ENCODE measurements at places on chromosomes 4 and X.

DNA sequence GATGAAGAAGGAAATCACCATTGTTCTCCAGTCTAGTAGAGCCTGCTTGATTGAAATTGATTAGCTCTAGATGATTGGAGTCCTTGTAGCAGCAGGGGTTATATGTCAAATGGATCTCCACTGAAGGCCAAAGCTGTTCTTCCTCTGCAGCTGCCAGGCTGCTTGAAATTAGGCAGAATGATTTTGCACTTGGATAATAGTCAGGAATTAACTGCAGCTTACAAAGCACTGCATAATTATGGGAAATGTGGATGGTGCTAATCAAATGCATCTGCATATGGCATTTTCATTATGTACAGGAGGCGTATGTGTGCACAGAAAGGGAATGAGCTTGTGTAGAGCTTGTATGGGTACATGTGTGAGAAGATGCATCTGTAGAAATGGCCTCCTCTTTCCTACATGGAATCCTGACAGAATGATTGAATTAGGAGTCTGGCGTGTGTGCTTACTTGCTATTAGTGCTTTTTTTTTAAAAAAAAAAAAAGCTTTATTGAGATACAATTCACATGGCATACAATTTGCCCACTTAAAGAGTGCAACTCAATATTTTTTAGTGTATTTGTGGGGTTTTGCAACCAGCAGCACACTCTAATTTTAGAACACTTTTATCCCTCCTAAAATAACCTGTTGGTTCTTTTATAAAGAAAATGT lies 65.9 kb downstream of the TMEM131L start:
- DNase-seq: no peak

- peak; percentile 56 for DNase-seq
These were observed 21.0 kb upstream of the EFNB1 start for GRCh38 chrX:68807818-68808217.

DNA sequence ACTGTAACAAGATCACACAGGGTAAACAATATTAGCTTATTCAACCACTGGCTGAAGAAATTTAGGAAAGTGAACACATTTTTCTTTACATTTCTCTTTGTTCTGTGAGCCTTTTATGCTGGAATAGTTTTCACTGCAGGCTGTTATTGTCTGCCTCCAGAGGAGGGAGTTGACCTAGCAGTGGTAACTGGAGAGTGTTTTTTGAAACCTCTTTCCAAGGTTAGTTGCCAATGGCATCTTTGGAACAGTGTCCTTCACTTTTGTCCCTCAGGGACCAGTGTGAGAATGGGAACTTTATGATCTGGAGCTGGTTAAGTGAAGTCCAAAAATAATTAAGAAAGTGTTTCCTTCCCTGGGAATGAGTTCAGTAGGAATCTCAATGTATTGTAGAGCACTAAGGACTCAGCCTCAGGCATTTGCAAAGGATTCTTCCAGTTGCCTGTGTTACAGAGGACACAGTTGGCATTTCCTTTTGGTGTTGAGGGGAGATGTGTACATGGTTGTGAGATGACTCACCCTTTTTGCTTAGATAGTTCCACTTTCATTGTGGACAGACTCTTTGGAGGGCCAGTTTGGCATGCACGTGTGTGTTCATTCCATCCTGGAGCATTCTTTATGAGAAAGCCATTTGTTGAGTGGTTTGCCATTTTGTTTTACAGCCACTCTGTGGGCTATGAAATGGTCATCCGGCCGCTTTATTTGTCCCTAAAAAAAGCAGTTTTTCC lies 61.3 kb downstream of the AR start:
- peak; percentile 15 for DNase-seq

DNA sequence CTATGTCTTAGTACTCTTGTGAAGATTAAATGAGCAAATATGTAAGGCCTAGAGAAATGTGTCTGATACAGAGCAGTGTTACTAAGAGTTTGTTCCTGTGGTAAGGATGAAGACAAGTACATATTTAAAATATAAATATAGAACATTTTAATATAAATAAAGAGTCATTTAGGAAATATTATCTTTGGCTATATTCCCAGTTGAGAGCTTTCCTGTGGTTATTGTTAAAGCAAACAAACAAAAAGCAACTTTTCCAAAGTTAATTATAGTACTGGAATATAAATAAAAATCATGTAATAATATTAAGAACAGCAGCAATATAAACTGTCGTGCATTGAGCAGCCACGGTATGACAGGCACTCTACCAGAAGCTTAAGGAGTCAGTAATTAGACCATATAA lies 472.5 kb downstream of the INPP4B start:
- DNase-seq: no peak

- DNase-seq: no peak
These were observed 80.2 kb upstream of the BMP2K start for GRCh38 chr4:78695910-78696309.

GRCh38 chr4:23697722-23698121 lies 192.1 kb downstream of the PPARGC1A start:
- DNase-seq: no peak

DNA sequence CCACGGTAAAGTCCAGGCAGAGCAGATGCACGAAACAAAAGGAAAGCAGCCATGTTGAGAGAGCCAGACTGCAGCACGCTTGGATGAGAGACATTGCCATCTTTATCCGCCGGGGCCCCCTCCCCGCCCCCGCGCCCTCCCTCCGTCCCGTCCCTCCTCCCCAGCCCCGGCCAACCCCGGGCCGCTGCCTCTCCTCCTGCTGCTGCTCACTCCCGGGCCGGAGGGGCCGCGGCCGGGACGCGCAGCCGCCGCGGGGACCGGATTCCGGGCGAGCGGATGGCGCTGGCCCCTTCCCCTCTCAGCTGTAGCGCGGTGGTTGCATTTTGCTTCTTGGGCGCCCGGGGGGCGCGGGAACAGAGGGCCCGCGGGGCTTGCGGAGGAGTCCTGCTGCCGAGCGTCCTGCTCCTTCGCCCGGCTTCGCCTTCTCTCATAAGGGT lies 542 bp downstream of the RNF150 start:
- peak; percentile 52 for DNase-seq

DNA sequence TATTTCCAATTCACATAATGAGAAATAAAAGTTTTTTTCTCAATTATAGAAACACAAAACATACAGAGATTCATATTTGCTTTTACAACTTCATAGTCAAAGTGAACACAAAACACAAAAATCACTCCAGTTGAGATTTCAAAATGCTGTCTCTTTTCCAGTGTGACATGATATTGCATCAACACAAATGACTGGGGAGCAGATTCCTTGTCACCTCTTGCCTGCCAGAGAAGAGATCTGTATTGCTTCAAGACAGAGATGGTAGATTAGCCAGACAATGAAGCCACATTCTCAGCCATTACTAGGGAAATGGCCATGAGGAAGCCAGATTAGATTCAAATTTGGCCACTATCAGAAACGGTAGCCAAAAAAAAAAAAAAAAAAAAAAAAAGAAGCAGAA lies 2313.1 kb upstream of the AGA start:
- DNase-seq: peak; percentile 37

DNA sequence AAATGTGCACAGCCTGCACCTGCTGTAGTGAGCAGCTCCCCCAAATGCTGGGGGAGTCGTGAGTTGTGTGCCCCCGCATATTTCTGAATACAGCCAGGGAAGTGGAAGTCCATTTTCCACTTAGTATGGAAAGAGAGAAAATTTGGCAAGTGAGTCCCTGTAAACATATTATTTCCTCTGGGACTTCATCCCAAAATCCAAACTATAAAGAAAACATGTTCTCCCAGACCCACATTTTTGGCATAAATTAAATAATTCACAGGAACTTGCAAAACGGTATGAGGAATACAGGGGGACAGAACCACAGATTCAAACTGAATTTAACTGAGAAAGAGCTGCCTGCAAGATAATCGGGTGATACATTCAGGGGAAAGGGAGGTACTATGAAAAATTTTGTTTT lies 107.2 kb downstream of the GPR143 start:
- DNase-seq: no peak

DNA sequence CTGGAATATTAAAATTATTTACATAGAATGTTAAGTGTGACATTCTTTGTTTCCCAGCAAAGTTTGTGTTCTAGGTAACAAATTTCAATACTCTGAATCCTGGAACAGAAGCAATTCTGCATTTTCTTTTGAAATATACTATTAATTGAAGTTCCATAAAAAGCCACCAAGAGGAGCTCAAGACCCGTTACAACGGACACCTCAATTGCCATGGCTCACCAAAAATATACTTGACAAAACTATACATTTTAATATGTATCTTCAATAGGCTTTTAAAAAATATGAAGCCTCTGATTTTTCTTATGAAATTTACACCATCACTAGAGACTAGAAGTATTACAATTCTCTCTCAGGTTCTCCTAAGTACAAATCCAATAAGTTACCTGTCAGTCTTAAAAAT lies 111.4 kb downstream of the NYX start:
- DNase-seq: peak; percentile 33

DNA sequence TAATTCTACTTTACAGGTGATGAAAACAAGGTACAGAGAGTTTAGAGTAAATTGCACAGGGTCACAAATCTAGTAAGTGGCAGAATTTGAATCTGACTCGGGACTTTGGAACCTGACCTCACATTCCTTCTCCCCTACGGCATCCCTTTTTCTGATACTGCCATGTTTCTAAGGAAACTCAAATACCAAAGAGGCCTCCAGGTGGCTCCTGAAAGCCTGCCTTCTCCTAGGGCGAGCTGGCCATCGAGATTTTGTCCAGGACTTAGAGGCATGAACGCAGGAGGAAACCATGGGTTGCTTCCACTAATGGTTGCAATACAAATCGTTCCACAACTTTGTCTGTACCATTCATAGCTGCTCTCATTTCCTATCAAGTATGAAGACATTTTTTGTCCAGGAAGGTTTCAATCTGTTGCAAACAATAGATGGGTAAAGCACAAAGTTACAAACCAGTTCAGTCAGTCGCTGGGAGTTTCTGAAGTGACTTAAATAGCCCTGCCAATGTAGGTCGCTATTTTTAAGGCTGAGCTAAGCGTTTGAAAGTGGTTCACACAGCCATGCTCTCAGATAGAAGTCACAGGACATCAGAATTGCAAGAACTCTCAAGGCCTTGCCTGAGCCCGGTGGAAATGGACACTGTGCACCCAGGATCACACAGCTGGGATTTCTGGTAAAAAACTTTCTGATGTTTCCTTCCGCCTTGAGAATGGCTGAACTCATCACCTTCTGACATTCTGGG lies 296.6 kb upstream of the PRPS2 start:
- DNase-seq: peak; percentile 20

GRCh38 chr4:1098311-1098925 lies 14.9 kb downstream of the RNF212 start:
- DNase-seq: no peak

DNA sequence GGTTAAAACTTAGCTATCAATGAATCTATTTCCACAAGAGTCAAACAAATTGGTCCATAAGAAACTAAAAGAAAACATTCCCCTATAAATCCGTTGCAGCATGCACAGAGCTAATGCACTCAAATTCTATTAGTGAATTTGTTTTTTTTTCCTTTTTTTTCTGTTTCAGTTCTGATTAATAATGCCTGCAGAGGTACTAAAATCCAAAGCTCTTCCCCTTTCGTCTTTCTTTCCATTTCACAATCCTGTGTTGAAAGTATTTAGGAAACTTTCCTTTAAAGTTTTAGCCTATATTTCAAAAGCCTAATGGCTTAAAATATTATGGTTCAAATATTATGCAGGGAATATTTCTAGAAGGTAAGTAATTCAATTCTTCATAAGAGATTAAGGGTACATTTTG lies 45.9 kb upstream of the VEGFD start:
- DNase-seq: no peak

DNA sequence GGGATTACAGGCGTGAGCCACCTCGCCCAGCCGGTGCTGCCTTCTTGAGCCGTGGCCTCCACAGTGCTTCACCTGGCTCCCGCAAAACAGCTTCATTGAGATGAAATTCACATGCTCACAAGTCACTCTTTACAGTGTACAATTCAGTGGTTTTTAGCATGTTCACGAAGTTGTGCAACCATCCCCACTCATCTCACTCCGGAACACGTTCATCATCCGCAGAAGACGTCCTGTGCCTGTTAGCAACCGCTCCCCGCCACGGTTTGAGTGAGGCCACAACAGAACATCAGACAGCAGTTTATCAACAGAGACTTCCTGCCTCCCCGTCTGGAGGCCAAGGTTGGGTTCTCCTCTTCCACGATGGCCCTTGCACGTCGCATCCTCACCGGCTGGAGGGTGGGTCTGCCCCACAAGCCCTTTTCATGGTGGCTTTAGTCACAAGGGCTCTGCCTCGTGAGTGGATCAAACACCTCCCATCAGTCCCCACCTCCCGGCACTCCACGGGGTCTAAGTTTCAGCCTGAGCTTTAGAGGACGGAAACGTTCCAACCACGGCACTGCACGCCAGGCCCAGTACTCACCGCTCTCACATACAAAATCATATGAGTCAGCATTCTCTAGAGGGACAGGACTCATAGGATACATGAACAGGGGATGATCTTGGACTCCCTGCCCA lies 29.6 kb upstream of the SPON2 start:
- DNase-seq: no peak

DNA sequence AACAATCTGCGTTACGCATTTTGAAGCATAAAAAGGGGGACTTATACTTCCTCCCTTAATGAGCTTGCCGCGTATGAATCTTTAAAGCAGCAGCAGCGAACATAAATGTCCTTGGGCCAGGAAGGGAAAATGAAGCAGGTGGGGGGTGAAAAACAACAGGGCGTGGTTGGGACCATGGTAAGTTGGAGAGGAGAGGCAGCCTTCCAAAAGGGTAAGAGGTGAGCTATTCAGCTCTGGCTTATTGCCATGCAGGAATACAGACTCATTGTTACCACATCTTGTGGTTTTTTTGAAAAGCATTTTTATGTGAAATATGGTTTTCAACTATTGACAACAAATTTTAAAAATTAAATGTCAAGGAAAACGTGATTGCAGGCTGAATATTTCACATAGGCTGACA lies 710.7 kb upstream of the FAM241A start:
- DNase-seq: no peak

GRCh38 chr4:182144626-182145333 lies 98.4 kb upstream of the TENM3 start:
- DNase-seq: peak; percentile 77

All from GM23338 (cell line).